ENCODE measurements at places on chromosomes 2 and 18.

DNA sequence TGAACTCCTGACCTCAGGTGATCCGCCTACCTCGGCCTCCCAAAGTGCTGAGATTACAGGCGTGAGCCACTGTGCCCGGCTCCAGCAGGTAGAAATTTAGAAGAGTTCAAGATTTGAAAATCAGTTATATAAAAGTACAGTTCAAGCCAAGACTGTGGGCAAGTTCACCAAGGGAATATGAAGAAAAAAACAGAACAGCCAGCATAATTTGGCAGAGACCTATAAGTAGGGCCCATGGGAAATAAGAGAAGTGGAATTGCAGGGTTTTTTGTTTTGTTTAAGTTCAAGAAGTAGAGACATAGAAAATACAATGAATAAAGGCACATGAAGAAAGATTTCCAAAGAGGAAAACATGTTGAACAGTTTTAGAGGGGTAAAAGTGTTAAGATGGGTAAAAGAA, 57.9 kb downstream of the BAZ2B start:
- DNase-seq, result no peak

DNA sequence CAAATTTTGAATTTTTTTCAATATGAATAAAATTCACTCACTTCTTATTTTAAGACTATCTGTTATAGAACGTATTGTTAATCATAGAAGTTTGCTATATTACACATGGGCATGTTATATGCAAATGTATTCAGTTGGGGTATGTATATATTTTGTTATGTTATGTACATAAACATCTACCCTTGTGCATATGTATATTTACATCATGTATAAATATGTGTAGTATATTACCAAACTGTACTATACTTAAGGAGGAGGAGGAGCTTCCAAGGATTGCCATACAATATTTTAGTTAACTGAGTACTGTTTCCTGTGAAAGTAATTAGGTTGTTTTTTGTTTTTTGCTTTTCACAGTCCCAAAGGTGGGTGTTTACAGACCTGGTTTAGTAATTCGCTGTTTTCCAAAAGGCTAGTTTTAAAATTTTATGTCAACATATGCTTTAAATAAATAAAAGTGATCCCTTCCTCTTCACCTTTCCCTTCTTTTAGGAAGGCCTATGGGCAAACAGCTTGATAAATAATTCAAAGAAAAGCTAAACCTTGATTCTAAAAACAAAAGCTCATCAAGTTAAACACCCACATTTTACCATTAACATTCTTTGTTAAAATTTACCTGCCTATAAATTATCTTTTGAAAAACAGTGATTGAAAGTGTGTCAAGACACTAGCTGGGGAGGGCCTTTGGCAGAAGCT, 12.9 kb upstream of the POU3F3 start:
- DNase-seq, result no peak

- DNase-seq, result no peak
Observed at GRCh38 chr2:49306925-49307324, 152.6 kb upstream of the FSHR start.

GRCh38 chr2:199259671-199260070, 198.1 kb downstream of the SATB2 start:
- DNase-seq, result no peak

- no peak for DNase-seq
Observed at GRCh38 chr18:2538236-2538635, 33.1 kb downstream of the METTL4 start.

DNA sequence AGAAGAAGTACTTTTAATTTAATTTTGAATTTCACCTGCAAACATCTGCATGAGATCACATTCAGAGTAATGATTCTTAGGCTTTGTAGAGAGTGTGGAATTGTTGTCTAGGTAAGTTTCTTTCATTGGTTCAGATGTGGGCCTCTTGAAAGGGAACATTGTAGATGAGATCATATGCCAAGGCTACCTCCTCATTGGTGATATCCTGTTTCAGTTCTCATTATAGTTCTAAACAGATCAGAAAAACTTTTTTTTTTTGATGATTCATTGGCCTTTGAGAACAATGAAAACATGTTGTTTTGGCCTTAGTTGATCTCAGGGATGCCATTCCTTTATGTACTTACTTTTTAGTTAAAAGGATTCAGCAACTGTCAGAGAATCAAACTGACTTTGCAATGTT, 44.5 kb downstream of the EML6 start:
- DNase-seq, result peak; percentile 22

GRCh38 chr18:10526561-10526949, 728 bp downstream of the NAPG start:
- DNase-seq, result no peak

DNA sequence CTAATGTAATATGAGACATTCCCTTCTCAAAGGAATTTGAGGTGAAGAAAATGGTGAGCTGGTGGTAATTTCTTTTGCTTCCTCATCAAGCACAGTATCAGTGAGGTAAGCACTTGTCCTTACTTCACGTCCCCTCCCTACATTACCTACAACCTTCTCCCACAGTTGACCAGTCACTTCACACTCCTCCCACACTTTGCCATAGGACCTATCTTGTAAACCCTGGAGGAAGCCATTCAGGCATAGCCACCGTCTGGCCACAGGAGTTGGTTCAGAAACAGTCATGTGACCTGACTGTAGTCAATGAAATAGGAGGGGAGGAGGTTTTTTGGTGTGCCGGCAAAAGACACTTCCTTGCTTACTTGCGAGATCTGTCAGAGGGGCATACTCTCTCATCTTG, 12.1 kb downstream of the ACOXL start:
- DNase-seq, result no peak

DNA sequence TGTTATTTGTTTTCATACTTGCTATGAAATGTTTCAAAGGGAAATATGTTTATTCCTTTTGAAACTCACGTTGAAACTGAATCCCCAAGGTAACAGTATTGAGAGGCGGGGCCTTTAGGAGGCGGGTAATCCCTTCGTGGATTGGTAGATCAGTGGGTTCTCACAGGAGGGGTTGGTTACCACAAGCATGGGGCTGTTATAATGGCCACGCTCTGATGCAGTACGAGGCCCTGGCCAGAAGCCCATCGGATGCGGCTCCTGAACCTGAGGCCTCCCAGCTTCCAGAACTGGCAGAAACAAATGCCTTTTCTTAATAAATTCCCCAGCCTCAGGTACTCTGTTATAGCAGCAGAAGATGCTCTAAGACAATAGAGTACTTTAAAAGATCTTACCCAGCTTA, 135.7 kb downstream of the ASB1 start:
- DNase-seq, result no peak

DNA sequence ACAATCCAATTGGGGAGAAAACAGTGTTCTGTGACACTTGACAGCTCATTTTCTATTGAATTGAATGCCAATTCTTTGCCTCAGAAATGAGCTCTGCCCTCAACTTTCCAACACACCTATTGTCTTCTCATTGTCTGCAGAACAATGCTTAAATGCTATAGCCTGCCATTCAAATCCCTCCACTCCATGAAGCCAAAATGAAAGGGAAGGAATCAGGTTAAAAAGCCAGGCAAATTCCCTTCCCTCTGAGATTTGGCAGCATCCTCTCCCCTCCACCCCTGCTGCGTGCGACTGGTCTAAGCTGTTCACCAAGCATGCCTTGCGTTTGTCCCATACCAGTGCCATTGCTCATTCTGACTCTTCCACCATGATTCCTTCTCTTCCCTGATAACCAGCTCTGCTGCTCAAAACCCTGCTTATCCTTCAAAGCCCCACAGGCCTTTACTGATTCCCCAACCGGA, 32.4 kb upstream of the TMEM131 start:
- DNase-seq, result peak; percentile 69

DNA sequence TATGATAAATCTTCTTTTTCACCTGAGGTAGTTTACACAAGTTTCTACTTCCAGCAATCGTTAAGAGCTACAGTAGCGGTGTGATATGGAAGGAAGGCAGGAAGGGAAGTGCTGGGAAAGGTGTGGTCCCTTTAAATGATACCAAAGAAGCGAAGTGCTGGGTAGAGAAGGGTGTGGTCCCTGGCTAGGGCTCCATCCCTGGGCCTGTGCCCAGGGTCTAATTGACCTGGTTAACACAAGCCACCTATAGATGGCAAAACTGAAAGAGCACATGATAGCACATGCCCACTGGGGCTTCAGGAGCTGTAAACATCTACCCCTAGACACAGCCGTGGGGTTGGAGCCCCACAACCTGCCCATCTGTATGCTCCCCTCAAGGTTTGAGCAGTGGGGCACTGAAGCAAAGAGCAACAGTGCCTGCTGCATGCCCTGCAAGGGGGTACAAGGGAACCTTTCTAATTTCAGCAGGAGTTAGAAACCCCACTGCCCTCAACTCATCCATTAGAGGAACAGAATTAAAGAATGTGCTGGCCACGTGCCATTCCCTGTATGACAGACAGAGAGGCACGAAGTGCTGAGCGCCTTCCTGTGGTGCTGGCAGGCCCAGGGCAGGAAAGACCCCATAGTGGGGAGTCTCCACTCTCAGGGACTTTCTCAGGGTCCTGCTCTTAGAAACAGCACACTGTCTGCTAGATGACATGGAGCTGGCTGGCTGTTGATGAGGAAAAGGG, 153.1 kb upstream of the LMAN1 start:
- no peak for DNase-seq

- DNase-seq, result peak; percentile 15
Observed at GRCh38 chr18:44128365-44128764, 552.3 kb upstream of the SETBP1 start.

GRCh38 chr2:98459496-98460175, 15.0 kb downstream of the INPP4A start:
- no peak for DNase-seq
